ENCODE measurements at places on chromosomes 16 and 17.
A peak's percentile ranks its signal among the peaks of the same experiment; 100 is the strongest.

DNA sequence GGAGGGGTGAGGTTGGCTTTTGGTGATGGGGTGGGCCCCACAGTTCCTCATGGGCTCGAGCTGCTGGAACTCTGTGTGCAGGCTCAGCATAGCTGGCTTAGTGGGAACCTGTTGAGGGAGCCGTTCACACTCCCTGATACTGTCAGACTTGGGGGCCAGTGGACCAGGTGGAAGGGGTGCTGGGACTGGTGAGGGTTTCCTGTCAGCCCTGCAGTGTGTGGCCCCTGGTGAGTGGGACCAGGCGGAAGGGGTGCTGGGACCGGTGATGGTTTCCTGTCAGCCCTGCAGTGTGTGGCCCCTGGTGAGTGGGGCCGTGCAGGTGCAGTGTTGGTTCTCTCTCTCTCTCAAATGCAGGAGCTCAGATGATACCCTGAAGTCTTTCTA is 45.1 kb upstream of the ZNF750 start:
- DNase-seq, result no peak

DNA sequence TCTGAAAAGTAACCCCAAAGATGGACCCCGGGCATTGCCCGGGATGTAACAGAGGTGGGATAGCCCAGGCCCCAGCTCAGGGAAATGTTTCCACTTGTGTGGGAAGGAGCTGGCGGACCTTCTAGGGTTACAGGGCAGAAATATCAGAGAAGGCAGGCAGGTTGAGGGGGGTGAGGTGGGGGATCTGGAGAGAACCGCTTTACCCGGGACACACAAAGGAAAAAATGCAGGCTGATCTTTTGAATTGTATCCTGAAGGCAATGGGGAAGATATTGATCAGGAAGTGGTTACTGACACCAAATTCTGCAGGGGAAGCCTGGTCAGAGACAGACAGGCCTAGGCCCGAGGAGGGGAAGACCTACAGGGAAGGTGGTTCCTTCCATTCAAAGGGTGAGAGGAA is 3.5 kb downstream of the SLC47A1 start:
- no peak for DNase-seq

DNA sequence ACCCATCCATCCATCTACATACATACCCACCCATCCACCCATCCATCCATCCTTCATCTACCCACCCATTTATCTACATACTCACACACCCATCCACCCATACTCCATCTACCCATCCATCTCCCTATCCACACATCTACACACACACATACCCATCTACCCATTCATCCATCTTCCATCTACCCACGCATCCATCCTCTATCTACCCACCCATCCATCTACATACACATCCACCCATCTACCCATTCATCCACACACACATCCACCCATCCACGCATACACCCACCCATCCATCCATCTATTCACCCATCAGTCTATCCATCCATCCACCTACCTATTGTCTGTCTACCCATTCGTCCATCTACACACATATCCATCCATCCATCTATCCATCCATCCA is 227.8 kb downstream of the ZNF423 start:
- DNase-seq, result no peak

GRCh38 chr17:67574658-67575293 is 143.0 kb upstream of the NOL11 start:
- DNase-seq, result no peak

- peak; percentile 44 for DNase-seq
Observed at GRCh38 chr16:76386784-76387183, 109.6 kb downstream of the CNTNAP4 start.

- DNase-seq, result peak; percentile 87
Observed at GRCh38 chr17:79988185-79988971, 47.3 kb downstream of the TBC1D16 start.

GRCh38 chr16:58128181-58128631 is 975 bp downstream of the CFAP20 start:
- DNase-seq, result no peak

GRCh38 chr16:59886021-59886420 is 1151.9 kb upstream of the GOT2 start:
- peak; percentile 84 for DNase-seq

DNA sequence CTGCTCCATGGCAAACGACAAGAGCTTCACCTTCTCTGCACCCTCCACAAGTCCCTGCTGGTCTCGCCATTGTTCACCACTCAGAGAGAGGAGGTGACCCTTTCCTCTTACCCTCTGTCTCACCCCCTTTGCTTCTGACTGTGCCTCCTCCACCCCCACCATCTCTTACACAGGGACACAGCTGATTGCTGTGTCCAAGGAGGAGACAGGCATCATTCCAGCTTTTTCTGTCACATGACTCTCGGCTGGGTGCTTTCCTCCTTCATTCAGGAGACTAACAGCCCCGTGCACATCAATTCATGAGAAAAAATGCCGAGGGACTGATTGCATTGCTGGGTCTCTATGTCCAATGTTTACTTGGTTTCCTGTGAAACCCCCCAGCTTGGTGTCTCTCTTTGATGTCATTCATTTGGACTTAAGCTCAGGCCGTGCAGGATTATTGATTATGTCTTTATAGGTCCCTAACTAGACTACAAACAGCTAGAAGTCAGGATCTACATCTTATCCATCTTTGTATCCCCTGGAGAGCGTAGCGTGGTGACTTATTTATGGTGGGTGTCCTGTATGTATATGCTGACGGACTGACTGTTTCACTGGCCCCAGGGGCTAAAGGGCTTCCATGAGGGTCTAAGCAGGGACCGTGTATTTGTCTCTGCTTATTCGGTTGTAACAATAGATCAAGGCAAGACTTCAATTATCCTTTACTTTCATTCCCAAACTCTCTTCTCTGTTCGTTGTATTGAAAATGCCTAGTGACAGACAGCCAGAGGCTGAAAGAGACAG is 82.2 kb upstream of the CDH13 start:
- no peak for DNase-seq

GRCh38 chr16:57950382-57950781 is 20.5 kb downstream of the CNGB1 start:
- no peak for DNase-seq

DNA sequence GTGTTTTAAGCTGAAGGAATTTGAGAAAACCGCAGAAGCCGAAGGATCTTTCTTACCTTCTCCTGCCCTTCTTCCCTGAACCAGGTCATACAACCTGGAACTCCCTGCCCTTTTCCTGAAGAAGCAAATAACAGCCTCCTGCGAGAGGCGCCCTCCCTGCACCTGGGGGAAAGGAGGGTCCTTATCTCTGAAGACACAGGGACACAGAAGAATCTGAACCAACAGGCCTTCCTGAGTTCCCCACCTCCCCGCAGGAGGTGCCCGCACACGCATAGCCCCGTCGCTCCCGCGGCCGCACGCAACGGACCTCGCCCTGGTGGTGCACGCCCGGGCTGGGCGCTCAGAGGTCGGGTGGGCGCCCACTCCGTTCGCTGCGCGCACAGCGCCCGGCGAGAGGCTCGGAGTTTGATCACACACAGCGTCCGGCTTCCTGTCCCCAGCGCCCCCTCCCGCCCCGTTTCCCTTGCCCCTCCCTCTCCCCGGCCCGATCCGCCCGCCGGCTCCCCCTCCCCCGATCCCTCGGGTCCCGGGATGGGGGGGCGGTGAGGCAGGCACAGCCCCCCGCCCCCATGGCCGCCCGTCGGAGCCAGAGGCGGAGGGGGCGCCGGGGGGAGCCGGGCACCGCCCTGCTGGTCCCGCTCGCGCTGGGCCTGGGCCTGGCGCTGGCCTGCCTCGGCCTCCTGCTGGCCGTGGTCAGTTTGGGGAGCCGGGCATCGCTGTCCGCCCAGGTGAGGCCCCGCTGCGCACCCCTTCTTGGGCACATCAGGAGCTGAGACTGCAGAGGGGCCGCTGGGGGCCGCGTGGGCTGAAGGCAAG is at the start of gene TNFSF12:
Gene TNFSF12, plus strand, starts transcription at position 474 of the 816 bp plus-strand sequence. Its CDS starts 96 bp downstream, at position 570.
- no peak for DNase-seq

- DNase-seq, result no peak
Observed at GRCh38 chr17:68074279-68074678, 38.7 kb downstream of the KPNA2 start.

- DNase-seq, result no peak
Observed at GRCh38 chr17:65664696-65665095, 103.2 kb upstream of the AXIN2 start.

DNA sequence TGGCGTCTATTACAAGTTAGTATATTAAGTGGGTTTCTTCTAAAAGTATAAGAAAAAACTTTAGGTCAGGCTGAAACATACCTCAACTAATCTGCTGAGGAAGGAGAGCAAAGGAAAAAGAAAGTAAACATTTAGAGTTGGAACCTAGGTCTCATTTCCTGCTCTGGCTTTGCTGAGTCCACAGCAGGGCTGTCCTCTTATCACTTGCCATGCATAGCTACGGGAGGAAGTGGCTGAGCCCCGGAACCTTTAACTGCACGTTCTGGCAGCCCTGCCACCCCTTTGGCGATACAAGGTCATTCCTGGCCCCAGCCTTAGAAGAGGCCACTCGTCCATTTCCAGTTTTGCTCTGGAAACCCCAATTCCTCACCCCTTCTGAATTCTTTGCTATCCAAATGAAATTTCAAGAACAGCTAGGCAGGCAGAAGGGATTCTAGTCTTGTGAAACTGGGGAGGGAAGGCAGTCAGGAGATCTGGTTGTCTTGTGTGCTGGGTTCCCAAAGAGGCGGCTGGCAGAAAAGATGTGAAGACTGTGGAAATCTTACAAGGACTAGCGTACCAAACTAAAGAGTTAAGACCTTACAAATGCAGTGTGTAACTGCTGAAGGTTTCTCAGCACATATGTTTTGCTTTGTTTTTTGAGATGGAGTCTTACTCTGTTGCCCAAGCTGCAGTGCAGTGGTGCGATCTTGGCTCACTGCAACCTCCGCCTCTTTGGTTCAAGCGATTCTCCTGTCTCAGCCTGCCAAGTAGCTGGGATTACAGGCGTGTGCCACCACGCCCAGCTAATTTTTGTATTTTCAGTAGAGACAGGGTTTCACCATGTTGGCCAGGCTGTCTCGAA is 19.1 kb downstream of the WIPI1 start:
- DNase-seq, result peak; percentile 16

DNA sequence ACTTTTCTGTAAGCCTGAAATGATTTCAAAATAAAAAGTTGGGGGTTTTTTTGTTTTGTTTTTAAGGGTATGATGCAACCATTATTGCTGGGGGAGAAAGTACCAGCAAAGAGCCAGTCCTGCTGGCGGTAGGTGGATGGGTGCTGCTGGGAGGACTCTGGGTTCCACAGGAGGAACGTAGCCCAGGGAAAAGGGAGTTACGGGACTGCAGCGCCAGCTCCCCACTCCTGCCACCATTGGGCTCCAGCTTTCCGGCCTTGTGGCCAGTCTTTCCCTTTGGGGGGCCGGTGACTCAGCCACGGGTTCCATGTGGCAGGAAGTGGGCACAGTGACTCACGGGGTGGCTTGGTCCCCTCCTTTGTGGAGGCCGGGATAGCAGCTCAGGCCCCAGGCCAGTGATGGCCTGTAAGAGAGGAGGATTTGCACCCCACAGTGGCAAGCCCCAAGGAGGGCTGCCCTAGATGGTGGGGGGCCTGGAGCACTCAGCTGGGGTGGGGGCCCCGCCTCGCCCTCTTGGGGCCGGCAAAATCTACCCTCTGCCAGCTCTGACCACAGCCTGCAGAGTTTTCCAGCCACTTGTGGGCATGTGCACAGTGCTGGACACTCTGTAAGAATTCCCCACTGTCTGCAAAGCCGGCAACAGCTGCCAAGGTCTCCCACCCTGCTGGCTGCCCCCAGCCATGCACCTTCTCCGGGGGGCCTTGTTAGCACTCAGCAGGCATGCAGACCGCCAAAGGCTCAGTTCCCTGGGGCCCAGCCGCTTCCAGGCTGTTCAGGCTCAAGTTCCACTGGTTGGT is 30.4 kb downstream of the SOCS3 start:
- peak; percentile 90 for DNase-seq

- DNase-seq, result no peak
Observed at GRCh38 chr17:3475251-3475685, 529 bp upstream of the ASPA start.

- DNase-seq, result no peak
Observed at GRCh38 chr16:83110269-83110668, 483.5 kb downstream of the CDH13 start.

DNA sequence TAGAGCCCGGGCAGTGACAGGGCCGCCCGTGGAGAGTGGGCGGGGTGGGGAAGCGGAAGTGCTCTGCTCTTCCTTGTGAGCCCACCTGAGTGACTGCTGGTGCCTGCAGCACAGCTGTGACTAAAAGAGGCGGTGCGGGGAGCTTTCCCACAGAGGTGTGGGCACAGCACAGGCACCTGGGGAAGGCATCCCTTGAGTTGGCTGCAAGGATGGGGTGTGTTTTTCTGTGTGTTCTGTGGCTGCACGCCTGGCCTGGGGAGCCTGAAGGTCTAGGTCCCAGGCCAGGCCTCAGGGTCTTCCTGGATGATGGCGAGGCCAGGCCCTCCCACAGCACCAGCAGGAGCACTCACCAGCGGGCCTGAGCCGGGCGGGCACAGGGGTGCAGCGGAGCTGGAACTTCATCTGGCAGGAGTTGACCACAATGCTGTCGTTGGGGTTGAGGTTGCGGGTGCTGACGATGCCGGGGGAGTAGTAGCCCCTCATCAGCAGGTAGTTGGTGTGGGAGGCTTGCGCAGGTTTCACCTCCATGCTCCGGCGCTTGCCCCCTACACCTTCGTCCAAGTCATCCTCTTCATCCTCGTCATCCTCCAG is 67.1 kb downstream of the IL21R start:
- no peak for DNase-seq
